ENCODE measurements at places on chromosomes 2 and 18.

- no peak for DNase-seq
Measured at GRCh38 chr2:20451341-20451740, 4.5 kb downstream of the RHOB start.

DNA sequence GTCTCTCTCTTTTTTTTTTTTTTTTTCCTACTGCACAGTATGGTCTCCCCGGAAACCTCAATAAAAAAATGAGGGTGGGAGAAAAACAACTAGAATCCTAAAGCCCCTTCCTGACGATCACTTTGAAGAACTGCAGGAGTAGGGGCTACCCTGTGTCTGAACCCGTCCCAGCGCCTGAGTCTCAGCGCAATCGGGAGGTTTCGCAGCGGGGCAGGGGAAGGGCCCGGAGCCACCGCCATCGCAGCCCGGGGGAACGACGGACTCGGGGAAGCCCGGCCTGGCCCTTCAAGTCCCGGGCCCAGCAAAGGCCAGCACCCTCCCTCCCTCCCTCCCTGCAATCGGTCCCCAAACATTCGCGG, 411 bp downstream of the NARS1 start:
- DNase-seq, result no peak

GRCh38 chr2:95760806-95761525, 169.2 kb downstream of the TRIM43 start:
- DNase-seq, result no peak

- no peak for DNase-seq
Measured at GRCh38 chr2:4679391-4679790, 976.0 kb downstream of the DCDC2C start.

DNA sequence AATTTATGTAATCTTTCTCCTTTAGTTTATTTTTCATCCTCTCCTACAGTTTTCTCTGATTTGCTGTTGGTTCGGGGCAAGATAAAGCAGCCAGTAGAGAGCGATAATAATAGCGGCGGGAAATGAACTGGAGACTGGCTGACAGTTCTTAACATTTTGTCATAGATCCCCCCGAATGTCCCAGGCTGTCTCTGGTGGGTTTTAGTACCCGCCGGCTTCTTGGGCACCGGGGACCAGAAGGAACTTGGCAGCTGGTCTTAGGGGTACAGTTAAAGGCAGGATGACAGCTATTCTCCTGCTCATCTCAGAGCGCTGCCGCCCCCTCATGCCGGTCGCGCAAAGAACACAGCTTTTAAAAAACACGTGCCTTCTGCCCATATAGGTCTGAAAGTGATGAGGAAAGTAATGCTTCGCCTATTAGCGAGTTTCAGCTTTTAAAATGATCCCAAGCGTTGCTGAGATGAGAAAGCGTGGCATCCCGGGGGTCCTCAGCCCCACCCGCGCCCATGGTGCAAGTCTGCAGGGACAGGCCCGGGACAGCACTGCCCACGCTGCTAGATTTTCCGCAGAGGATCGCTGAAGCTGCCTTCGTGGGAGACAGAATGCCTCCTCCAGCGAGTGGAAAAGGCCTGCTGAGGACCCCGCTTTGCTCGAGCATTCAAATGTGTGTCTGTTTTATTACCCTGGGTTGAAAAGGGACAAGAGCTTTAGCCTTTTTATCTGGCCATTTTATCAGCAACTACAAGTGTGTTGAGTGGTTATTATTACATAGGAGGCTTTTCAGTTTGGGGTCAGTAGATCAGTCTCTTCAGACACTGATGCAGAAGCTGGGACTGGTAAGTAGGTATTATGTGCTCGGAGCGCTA, 3.8 kb downstream of the ONECUT2 start:
- no peak for DNase-seq

GRCh38 chr2:130393318-130393910, 37.6 kb downstream of the PTPN18 start:
- DNase-seq, result no peak

GRCh38 chr2:203261326-203262159, 22.7 kb downstream of the CYP20A1 start:
- DNase-seq, result no peak

Data from CD4-positive, alpha-beta T cell treated with Interleukin-1 beta for 1 hour (primary cell).